ENCODE measurements at places on chromosomes 1 and 21.

DNA sequence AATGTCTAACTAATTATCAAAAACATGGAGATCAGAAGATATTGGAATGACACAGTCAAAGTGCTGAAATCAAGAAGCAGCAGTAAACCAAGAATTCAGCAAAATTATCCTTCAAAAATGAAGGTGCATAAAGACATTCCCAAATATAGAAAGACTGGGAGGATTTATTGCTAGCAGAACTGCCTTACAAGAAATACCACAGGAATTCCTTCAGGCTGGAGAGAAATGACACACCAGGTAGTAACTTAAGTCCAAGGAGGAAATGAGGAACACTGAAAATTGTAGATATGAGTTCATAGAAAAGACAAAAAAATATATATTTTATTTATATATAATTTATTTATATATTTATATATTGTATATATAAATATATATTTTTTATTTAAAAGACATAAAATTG lies 217.2 kb downstream of the RPS6KC1 start:
- no peak for DNase-seq

DNA sequence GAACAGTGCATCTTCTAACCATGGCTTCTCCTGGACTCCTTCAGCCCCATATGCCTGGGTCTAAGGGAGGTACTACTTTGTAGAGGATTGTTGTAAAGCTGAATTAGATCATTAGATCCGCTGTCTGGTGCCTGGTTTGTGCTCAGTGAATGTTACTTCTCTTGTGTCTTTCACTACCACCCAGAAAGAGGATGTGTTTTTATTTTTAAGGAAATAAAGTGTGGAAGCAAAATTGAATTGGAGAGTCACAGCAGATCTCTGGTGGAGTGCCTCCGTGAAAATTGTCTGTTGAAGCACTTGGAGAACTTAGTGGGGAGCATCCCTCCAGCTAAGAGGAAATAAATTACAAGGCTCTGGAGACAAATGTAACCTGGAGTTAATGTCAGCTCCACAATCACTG lies 101.8 kb upstream of the ARTN start:
- DNase-seq: no peak

DNA sequence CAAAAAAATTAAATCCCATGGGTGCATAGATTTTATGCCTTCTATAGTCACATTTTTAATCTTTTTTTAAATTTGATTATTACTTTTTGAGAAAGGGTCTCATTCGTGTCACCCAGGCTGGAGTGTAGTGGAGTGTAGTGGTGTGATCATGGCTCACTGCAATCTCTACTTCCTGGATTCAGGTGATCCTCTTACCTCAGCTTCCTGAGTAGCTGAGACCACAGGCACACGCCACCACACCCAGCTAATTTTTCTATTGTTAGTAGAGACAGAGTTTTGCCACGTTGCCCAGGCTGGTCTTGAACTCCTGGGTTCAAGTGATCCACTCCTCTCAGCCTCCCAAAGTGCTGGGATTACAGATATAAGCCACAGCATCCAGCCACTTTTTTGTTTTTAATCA lies 10.4 kb downstream of the CBR3 start:
- no peak for DNase-seq

- peak; percentile 32 for DNase-seq
Measured at GRCh38 chr1:99737016-99737415, 29.4 kb downstream of the FRRS1 start.

DNA sequence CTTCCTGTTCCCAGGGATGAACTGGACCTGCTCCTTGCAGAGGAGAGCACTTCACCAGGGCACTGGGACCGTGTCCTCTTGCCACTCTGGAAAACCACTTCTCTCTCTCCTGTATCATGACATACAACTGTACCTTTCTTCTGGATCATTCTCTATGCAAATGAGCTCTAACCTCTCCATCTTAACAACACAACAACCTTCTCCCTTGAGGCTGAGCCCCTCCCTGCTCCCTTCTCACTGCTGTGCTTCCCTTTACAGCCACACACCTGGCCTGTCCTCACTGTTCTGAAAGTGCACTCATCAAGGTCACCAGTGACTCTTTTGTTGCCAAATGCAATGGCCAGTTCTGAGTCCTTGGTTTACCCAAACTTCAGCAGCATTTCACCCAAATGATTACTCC lies 54.5 kb upstream of the MRPS6 start:
- no peak for DNase-seq

- DNase-seq: no peak
Measured at GRCh38 chr1:229756666-229757065, 130.6 kb downstream of the URB2 start.

DNA sequence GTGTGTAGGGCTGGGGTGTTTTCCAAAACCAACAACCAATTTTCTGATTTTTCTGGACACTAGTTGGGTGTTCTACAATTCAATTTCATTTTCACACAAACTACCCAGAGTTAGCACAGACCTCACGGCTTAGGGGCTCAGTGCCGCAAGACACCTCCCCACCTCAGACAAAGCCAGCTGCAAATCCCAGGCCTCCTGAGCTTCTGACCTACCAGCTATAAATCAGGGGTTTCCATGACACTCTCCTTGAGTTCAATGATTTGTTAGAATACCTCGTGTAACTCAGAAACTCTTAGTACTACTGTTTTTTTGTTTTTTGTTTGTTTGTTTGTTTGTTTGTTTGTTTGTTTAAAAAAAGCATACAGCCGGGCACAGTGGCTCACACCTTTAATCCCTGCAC lies 28.7 kb upstream of the FAM89A start:
- no peak for DNase-seq

DNA sequence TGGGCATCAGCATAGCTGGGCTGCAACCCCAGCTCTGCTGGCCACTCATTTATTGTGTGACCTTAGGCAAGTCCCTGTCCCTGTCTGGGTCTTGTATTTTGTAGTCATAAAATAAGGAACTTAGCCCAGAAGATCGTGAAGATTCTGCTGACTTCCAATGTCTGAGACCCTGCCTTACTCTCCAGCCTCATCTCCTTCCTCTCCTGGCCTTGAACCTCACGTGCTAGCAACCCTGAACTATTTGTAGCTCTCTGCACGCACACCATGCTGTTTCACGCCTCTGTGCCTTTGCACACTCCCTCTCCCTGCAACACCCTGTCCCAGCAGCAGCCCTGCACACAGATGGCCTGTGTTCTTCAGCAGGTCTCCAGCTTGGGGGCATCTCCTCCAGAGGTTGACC lies 121.1 kb downstream of the LACTBL1 start:
- no peak for DNase-seq

GRCh38 chr1:183850852-183851251 lies 45.9 kb downstream of the RGL1 start:
- no peak for DNase-seq

- DNase-seq: no peak
Measured at GRCh38 chr1:13945856-13946255, 245.9 kb downstream of the PRDM2 start.

GRCh38 chr1:224632921-224633321 lies 16.8 kb downstream of the CNIH3 start:
- DNase-seq: no peak

GRCh38 chr1:110250749-110251148 lies 40.6 kb downstream of the KCNC4 start:
- DNase-seq: no peak

- peak; percentile 23 for DNase-seq
Measured at GRCh38 chr1:243946946-243947345, 96.9 kb upstream of the AKT3 start.

DNA sequence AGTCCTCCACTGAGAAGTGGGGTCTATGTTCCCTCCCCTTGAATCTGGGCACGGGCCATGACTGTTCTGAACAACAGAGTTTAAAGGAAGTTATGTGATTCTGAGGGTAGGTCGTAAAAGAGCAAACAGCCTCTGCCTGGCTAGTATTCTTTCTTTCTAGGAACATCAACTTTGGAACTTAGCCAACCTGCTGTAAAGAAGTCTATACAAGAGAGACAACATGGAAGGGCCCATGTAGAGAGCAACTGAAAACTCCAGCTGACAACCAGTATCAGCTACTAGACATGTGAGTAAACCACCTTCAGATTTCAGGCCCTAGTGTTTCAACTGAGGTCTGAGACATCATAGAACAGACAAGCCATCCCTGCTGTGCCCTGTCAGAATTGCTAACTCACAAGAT lies 7.5 kb downstream of the SELENOF start:
- DNase-seq: no peak

DNA sequence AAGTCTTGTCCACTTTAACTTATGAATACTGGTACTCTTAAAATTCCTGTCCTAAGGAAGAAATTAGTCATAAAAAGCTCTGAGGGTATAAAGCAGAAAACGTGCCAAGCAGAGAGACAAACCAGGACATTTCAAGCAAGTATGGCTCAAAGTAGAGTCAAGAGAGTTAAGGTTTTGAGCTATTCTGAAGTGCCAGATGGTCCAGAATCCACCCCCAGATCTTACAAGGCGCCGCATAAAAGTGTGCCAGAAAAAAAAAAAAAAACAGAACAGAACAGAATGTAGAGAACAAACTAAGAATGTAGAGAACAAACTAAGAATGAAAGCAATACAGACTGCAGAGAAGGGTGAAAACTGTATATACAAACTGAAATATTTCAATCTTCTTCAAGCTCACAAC lies 12.5 kb downstream of the EPS15 start:
- no peak for DNase-seq

DNA sequence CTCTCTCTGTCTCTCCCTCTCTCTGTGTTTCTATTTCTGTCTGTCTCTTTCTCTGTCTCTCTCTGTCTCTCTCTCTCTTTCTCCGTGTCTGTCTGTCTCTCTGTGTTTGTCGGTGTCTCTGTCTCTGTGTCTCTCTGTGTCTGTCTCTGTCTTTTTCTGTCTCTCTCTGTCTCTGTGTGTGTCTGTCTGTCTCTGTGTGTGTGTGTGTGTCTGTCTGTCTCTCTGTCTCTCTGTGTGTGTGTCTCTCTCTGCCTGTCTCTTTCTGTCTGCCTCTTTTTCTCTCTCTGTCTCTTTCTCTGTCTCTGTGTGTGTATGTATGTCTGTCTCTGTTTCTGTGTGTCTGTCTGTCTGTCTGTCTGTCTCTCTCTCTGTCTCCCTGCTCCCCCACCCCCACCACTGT lies 31.7 kb upstream of the ZC3H12A start:
- no peak for DNase-seq

DNA sequence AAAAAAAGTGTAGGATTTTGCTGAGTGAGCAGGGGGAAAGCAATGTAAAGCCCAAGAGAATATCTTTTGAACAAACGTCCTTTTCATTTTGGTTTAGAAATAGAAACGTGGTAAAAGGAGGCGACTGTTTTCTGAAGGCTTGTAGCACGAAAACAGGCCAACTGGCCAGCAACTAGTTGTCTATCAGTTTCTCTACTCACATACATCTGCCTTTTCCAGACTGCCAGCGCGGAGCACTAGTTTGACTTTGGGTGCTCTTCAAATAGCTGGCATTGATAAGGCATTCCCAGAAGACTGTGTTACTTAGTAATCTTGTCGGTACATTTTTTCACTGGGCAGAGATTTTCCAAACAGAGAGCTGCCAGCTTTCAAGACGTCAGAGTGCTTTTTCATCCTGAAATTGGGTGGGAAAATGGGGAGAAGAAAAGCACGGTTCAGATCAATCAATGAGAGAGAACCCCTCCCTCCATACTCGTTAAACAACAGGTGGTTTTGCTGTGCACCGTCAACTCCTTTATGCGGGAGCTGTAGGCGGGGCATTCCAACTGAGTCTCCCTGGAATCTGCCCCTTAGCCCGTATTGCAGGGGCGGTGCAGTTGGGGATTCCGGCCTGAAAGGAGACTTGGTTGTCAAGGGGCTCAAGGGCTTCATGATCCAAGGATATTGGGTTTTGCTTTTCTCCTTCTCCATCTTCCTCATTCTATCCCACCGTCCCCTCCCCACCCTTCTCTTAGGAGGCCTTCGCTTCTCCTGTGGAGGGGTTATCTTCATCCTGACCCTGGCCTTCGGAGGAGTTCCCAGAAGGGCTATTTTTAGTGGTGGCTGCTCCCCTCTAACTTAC lies 884 bp upstream of the LRRC8C start:
- peak; percentile 39 for DNase-seq

- peak; percentile 82 for DNase-seq
Measured at GRCh38 chr1:15128520-15129313, 24.8 kb upstream of the TMEM51 start.

GRCh38 chr1:193113258-193113991 lies 8.2 kb upstream of the GLRX2 start:
- DNase-seq: no peak

GRCh38 chr1:222592171-222592570 lies 2.4 kb upstream of the TAF1A start:
- DNase-seq: no peak

- peak; percentile 4 for DNase-seq
Measured at GRCh38 chr1:6123083-6123482, 57.0 kb downstream of the CHD5 start.

DNA sequence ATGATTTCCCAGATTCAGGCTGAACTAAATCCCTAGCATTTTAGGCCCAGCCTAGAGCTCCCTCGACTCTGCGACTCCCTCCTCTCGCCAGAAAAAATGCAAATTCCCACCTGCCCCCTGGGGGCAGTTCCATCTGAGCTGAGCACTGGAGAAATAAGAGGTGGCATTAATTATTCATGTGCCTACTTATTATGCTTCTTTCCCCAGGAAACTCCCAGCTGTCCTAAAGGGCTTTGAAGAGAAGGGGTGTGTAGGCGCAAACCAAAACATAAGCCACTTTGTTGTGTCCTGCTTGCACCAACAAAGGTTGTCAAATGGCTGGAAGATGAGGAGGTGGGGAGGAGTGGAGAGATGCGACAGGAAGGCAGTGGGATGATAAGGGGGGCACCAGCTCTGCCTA lies 41.4 kb upstream of the GOLT1A start:
- DNase-seq: no peak

DNA sequence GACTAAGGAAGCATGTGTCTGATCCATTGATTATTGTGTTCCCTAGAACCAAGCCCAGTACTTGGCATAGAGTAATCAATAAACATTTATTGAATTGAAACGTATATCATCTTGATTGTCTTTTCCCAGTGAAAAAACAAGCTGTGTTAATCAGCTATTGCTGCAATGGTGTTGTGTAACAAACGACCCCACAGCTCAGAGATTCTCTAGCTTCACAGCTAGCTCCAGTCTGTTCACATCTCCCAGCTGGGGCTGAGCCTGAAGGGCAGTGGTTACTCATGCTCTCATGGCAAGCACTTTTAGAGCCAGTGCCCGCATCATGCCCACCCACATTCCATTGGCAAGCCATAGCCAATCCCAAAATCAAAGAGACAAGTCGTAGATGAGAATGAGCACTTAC lies 237.4 kb upstream of the RAB4A start:
- no peak for DNase-seq

- no peak for DNase-seq
Measured at GRCh38 chr1:158098256-158098655, 82.4 kb upstream of the CD1D start.

DNA sequence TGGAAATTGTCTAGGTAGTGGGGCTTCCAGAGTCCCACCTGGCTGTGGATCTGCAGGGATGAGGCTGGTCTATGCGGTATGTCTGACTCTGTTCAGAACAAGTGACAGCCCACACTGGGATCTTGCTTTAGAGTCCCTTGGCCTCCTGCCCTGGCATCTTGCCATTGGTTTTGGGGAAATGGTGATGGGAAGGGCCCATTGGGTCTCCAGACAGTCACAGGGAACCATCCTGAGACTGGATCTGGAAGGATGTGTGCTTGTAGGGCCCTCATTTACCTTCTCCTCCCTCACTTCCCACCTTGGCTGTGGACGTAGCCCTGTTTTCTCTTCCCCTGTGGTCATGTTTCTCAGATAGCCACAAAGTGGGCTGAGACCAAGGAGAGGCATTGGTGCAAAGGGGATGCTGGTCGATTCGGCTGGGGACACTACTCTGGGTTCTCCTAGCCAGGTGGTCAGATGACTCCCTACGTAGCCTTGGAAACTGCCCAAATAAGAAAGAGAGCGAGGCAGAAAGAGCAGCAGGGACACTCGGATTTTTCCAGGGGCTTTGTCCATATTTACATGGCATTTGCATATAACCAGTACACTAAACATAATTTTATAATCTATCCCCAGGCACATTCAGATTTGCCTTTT lies 15.1 kb downstream of the SOX13 start:
- no peak for DNase-seq

Measured in adrenal gland (tissue), 19 donors.